ENCODE measurements at places on chromosomes 4 and X.

DNA sequence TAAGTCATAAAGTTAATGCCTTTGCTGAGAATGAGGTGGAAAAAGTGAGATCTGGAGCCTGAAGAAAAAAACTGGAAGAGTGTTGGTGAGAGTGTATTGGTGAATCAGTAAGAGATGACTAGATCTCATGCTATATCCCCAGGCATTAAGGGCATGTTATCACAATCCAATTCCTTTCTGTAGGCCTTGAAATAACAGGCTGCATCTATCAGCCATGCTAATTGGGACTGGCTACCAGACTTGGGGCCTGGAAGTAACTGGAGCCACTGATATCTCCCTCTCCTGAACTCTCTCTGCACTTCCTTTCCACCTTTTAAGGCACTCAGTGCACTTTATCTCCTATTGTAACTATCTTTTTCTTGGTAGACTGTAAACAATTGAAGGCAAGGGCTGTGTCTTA is 88.8 kb upstream of the HPRT1 start:
- DNase-seq, result no peak

- DNase-seq, result no peak
These were observed 9.7 kb upstream of the RHOXF1 start for GRCh38 chrX:120125444-120125843.

GRCh38 chrX:121160987-121161386 is 113.6 kb downstream of the GLUD2 start:
- no peak for DNase-seq

DNA sequence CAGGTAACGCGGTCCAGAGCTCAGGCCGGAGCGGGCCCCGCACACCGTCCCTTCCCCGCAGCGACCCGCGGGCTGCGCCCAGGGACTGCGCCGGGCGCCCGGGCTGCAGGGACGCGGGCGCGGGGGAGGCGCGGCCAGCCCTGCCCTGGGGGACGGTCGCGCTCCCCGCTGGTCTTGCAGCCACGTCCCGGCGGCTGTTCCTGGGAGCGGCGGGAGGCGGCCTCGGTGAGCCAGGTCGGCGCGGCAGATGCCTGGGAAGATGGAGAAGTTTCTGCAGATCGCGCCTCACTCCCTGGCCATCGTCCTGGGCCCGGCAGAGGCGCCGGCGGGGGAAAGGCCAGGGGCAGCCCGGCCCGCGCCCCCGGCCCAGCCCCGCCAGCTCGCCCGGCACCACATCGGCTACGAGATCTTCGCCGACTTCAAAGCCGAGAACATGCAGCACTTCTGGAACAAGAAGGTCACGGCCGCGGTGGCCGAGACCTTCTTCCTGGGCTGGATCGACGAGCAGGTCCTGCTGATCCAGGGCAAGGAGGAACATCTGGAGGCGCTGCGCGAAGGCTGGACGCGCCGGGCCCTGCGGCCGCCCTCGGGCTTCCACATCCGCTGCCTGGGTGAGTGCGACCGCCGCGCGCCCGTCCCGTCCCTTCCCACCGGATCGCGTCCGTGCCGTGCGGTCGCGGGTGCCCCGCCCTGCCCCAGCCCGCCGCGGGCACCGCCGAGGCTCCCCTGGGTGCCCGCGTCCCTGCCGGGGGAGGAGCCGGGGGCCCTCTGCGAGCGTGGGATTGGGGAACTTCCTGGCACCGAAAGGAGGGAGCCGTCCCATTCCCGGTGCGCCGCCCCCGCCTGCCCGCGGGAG is 107.4 kb upstream of the STOX2 start:
- DNase-seq, result no peak

GRCh38 chr4:97235521-97235920 is 907.8 kb downstream of the STPG2 start:
- no peak for DNase-seq

DNA sequence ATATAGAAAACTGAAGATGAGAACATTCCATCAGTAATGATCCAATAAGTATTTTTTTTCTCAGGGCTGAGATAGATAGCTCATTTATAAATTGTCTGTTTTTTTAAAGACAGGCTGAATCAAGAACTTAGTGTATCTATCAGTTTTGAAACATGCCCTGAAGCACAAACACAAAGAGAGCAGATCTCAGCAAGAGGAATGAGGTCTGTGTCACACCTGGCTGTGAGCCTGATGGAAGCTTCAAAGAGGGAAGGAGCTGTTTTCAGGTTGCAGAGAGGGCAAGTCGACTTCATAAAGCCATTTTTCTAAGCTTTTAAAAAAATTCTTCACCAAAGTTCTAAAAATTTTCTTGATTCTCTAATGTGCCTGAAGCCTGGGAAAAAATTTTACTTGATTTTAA is 434.9 kb downstream of the PDGFC start:
- no peak for DNase-seq

Data from posterior cingulate gyrus (tissue), 11 donors.